ENCODE measurements at places on chromosomes 5 and 9.

DNA sequence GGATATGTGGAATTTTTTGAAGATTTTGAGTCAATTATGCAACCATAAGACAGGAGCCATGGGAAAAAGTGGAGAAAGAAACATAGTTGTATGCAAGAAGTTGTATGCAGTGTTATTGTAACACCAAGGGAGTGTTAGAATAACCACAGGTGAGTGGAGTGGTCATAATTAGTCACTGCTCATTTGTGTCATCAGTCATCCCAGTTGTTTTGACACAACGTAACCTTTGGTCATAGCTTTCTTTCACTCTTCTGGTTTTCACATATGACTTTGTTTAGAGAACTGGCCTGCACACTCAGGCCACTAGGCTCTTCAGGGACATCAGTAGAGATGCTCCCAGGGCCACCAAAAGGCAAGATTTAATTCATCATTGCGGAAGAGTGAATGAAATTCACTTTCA, 158.7 kb upstream of the HMHB1 start:
- DNase-seq = no peak

DNA sequence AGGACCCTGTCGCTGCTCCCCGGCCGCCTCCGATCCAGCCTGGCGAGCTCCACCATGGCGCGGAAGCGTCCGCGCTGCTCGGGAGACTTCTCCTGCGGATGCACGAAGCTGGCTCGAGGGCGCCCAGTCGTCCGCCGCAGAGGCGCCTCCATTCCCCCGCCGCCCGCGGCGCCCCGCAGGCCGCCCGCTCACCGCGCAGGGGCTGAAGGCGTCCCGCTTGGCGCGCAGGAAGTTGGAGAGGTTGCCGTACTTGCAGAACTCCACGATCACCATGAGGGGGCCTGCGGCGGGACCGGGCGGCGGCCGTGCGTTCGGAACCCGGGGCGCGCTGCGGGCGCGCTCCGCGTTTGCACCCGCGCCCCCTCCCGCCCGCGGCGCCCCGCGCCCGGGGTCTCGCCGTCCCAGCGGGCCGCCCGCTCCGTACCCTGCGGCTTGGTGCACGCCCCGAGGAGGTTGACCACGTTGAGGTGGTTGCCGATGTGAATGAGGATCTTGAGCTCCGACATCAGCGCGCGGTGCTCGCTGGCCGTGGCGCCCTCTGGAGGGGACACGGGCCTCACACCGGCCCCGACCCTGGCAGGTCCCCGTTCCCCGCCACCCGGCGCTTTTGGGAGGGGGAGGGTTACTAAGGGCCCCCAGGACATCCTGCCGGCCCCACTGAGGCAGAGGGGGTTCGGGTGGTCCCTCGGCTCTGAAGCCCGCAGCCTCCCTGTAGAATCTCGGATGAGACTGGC, 27.7 kb upstream of the SCGB3A1 start:
- DNase-seq = no peak

GRCh38 chr9:112012026-112012902, 115.7 kb downstream of the UGCG start:
- no peak for DNase-seq

GRCh38 chr5:8765886-8766285, 780.0 kb downstream of the SEMA5A start:
- DNase-seq = no peak

- no peak for DNase-seq
These were observed 51.3 kb downstream of the SNX24 start for GRCh38 chr5:122896598-122897282.

DNA sequence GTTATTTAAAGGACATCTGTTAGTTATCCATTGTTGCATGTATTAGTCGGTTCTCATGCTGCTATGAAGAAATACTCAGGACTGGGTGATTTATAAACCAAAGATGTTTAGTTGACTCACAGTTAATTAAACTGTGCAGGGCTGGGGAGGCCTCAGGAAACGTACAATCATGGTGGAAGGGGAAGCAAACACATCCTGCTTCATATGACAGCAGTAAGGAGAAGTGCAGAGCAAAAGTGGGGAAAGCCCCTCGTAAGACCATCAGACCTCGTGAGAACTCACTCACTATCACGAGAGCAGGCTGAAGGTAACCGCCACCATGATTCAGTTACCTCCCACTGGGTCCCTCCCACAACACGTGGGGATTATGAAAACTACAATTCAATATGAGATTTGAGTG, 2064.1 kb downstream of the MAT2B start:
- DNase-seq = no peak

GRCh38 chr5:118236108-118236849, 752.1 kb downstream of the DTWD2 start:
- no peak for DNase-seq

- DNase-seq = peak; percentile 24
These were observed 2.5 kb downstream of the GPBP1 start for GRCh38 chr5:57176350-57176857.

DNA sequence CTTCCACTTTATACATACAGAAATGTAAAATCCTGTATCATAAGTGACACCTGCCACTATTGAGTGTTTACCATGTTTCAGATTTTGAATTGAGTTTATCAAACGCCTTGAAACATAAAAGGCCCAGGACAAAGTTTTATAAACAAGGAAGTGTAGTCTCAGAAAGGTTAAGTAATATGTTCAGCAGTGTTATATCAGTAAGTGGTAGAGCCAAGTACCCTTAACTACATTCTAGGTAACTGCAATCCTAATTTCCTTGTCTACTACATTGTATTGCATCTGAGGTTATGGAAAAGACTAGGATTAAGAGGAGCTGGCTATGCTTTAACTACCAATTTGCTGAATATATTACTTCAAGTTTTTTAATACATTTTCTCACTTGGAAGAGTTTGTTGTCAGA, 641.6 kb downstream of the LRRC70 start:
- no peak for DNase-seq

GRCh38 chr9:3441197-3441816, 84.5 kb downstream of the RFX3 start:
- peak; percentile 40 for DNase-seq

DNA sequence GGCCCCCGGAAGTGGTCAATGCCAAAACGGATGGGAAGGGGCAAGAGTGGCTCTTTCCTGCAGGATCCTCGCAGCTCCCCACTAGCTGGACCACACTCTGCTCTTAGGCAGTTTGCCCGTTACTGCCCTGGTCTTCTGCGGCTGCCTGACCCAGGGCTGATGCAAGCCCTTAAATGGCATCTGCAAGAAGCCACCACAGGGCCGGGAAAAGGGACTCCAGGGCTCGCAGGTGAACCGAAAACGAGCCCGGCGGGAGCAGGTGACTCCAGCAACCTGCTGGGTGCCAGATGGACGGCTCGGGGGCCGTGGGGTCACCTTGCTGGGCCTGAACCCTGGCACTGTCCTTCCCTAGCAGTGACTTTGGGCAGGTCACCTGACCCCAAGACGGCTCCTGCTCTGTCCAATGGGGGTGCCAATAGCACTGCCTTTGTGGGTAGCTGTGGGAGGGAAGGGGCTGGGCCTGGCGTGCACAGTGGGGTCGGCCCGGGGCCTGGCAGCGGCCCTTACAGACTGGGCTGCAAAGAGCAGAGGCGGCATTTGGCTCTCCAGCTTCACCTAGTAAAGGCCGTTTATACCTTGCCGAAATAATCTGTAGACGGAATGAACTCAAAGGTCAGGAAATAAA, 1.3 kb downstream of the TMEM250 start:
- DNase-seq = no peak

- DNase-seq = no peak
These were observed 355.1 kb upstream of the TUSC1 start for GRCh38 chr9:26033336-26033735.

- DNase-seq = no peak
These were observed 50.7 kb downstream of the ARRDC3 start for GRCh38 chr5:91332267-91333045.

GRCh38 chr5:32230356-32231099, 56.4 kb upstream of the GOLPH3 start:
- DNase-seq = no peak

- no peak for DNase-seq
These were observed 48.2 kb upstream of the ZNF169 start for GRCh38 chr9:94210616-94211603.

DNA sequence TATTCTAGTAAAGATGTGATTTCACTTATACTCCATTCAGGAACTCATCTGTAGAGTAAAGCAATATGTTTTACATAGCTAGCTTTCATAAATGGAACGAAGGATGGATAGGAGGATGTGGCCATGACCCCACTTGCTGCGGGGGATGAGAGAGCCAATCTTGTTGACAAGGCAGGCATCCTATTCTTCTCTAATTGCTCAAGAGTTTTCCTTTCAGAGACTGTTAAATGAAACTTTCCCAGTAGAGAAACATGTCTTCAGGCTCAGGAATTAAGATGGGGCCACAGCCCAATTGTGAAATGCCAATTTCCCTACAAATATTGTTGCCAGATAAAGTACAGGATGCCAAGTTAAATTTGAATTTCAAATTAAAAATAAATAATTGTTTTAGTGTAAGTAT, 196.2 kb upstream of the TUT7 start:
- no peak for DNase-seq

DNA sequence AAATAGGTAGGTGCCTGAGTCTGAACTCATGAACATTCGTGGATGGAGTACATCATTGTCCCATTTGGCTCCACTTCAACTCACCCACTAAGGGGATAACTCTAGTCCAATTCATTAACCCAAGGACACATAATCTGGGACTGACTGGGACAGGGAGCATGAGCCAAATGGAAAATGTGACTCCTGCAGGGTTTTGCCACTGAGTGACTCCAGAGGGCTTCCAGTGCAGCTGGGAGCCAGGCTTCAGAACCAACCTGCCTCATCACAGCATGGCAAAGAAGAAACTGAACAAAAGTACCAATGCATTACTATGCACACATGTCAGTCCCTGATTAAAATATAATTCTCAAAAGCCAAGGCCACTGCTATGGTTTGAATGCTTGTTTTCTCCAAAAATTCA, 159.7 kb upstream of the SNX2 start:
- no peak for DNase-seq

DNA sequence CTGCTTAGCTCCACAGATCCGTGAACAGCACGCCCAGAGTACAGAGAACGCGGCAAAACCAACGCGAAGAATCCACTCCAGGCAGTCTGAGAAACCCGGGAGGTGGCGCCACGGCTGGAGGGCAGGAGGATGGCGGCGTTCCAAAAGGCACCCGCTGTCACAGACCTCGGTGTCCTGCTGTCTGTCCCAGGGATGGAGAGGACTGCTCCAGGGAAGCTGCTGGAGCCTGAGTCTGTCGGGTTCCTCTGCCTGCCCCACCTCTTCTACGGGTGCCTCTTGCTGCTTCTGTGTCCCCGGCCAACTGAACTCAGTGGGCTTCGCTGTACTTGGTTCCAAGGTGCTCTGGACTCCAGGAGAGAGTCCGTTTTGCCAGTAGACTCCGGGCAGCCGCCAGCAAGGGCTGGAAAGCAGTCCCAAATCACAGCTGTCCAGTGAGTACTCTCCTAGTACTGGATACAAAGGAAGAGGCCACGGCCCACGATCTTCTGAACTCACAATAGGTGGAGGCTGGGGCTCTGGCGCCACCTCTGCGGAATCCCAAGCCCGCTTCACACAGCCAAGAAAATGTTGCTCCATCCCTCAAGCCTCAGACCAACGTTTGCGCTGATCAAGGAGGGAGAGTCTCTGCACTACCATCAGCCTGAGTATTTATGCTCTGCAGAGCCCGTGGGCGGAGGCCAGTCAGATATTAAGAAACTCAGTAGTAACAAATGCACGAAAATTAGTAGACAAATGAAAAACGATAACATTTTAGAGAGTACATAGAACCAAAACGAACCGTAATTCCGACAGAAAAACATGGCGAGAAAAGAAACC, 440 bp downstream of the ANXA2R start:
- peak; percentile 71 for DNase-seq

- no peak for DNase-seq
These were observed 106.6 kb downstream of the PLCXD3 start for GRCh38 chr5:41403846-41404245.

DNA sequence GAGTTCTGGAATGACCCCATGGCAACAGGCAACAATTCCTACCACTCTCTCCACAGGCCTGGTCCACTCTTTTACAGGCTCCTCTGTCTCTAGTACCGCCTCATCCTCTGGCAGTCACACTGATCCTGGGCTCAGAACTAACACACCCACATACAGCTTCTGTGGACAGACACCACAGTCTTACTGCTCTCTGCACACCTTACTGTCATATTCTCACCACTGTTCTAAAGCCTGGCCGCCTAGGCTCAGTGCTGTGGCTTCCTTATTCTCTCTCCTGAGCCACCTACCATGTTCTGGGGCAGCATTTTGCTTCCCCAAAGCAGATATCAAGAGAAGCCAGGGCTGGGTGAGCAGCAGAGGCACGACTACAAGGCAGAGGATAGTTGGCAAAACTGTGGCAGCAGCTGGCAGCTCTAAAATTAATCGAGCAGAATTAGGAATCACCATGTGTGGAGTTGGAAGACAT, 14.8 kb downstream of the REEP5 start:
- no peak for DNase-seq

- no peak for DNase-seq
These were observed 139.3 kb upstream of the NR3C1 start for GRCh38 chr5:143542798-143543144.

- no peak for DNase-seq
These were observed 457.0 kb downstream of the PDE4D start for GRCh38 chr5:59436364-59437148.

DNA sequence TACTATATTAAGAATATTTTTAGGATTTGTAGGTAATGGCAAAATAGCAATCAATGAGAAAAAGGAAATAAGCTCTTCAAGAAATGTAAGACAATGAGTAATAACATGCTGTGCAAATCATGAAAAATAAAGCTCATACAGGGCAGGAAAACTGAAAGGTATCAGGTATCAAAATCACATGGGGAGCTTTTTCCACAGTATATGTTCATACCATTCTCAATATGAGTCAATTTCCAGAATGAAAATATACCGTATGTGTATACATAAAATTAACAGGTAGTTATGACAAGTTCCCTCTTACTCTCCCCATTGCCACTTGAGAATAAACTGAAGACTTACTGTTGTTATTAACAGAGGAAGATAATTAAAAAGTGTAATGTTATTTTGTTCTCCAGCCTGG, 35.9 kb downstream of the EFCAB9 start:
- no peak for DNase-seq

GRCh38 chr9:72431036-72431435, 66.0 kb upstream of the ZFAND5 start:
- no peak for DNase-seq

DNA sequence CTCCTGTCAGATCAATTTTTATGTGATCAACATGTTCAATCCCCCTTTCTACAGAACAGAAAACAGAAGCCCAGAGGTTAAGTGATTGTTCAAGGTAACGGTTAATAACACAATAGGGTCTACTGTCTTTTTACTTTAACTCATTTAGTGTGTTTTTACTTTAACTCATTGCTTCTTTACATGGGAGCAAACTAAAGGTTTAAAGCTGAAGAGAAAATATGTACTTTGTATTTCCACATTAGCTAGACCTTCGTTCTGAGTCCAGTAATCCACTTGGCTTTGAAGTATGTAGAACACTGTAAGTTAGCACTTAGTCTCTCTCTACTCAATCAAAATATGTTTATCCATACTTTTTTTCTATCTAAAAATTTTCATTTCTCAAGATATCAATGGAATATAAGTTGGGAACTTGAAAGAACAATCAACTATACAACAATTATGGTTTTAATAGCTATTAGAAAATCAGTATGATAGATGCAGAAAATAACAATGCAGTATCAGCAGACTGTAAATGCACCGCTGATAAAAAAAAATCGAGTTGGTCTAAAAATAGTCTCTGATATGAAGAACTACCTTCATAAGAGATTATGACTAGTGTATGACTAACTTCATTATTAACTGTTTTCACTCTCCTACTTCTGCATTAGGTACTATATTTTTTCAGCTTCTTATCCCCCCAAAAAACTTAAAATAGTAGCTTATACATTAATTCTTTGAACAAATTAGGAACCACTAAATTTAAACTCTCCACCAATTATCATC, 20.6 kb downstream of the PGGT1B start:
- no peak for DNase-seq

Measured in central memory CD4-positive, alpha-beta T cell (primary cell).